ENCODE measurements at places on chromosomes 5 and 9.

GRCh38 chr9:125436613-125437443 is 175.2 kb downstream of the GAPVD1 start:
- DNase-seq, result no peak

DNA sequence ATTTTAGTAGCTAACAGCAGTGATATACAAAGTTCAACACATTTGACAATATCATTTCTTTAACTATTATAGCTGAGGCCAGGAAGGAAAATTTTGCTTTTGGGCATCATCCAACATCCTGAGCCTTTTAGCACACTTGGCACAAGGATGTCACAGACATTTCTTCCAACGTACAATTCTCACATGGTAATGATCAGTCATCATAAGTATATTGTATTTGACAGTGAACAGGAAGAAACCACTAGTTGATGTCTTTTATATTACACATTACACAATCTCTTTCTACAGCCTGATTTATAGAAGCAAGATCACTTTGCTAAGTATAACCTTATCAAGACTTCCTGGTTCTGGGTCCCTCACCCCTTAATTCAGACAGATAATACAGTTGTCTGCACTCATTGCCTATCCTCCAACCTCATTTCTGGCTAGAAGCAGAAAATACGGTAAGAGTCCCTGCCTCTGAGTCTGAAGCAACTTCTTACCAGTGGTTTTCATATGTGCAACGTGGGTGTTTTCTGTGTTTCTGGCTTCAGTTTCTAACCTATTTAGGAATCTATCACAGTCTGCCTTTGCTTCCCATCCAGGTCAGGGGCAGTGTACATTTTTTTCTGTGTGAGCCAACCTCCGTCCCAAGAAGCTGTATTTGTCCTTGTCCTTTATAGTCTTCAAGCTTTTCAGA is 167.8 kb downstream of the PAM start:
- no peak for DNase-seq

DNA sequence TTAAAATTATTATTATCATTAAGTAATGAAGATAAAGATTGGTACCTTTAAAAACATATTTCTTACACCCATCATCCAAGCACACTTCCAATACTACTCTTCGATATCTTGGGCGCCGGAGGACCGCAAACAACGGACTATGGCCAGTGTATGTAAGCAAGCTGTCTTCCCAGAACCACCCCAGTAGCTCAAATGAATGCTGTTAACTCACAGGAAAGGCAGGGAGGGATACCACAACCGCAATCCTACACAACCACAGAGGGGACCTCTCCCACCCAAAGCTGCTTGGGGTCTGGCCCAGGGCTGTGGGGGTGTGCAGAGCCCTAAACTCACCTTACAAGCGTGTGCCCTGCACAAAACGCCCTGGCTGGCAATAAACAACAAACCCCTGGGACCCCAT is 20.6 kb downstream of the GOLM1 start:
- no peak for DNase-seq

GRCh38 chr9:135849181-135849580 is 58.2 kb downstream of the CAMSAP1 start:
- DNase-seq, result no peak

DNA sequence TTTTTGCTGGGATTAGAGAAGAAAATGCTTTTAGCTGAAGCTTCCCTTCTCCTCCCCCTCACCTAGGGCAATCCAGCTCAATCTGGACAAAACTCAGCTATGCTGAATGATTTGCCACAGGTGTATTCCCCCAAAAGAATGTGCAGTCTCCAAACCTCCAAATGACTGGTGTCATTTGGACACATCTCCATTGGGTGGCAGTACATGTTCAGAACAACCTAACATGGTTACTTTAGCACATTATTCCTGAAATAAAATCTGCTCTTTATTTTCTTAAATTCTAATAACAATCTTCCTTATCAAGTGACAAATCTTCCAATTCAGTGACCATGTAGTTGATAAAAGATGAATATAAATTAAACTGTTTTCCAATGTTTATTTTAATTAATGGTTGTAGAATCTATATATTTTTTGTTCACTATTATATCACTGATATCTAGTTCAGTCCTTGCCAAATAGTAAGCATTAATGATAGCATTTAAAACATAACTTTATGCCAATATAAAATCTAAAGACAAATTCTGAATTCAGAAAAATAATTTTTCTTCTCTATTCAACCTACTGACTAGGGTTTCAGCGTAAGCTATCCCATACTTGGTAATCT is 61.3 kb upstream of the MOCS2 start:
- DNase-seq, result no peak

- DNase-seq, result no peak
These were observed 41.1 kb downstream of the ERBIN start for GRCh38 chr5:65967288-65968066.

- no peak for DNase-seq
These were observed 166.4 kb downstream of the PIK3R1 start for GRCh38 chr5:68381909-68382308.

DNA sequence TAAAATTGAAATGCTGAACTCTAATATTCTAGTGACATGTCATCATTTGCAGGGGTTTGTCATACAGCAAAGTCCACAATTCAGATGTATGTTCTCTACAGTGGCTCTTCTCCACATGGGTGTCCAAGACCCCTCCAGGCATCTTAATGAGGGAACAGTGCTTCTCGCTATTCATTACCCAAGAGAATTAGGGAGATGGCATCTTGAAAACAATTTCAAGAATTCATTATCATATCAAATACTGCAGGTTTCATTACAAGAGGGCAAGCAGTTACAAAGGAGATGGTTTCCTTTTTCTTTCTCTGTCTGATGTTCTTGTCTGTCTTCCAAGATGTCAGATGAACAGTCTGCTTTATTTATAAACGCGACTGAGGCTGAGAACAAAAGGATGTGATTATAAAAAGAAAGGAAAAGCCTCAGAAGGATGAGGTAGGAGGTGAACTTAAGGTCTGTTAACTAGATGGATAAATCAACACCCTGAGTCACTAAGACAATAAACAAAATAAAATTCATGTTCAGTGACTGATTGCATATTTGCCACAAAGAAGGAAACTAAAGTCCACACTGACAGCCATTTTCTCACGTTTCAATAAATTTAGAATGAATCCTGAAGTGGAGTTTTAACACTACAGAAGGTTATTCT is 326.7 kb upstream of the EFNA5 start:
- DNase-seq, result no peak
